Fibroblast of skin of scalp (primary cell): ENCODE measurements at places on chromosomes 16 and 17.

- peak; percentile 60 for DNase-seq
Measured at GRCh38 chr17:66508896-66509844, 206.8 kb downstream of the PRKCA start.

DNA sequence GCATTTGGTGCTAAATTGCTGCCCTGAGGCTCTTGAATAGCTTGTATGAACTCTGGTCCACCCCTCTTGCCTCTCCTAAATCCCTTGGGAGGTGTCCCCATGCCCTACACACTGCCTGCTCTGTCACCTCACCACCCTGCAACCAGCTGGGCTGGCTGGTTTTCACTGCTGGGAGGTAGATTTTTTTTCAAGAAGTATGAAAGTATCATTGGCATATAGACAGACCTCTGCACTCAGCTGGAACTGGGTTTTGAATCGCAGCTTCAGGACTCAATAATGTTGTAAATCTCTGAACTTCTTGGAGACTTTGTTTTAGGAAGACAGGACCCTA, 184.9 kb downstream of the MSI2 start:
- DNase-seq, result no peak

- no peak for DNase-seq
Measured at GRCh38 chr16:2231016-2231931, 5.0 kb upstream of the DNASE1L2 start.

- no peak for DNase-seq
Measured at GRCh38 chr17:82309656-82310570, 7.5 kb downstream of the CD7 start.

DNA sequence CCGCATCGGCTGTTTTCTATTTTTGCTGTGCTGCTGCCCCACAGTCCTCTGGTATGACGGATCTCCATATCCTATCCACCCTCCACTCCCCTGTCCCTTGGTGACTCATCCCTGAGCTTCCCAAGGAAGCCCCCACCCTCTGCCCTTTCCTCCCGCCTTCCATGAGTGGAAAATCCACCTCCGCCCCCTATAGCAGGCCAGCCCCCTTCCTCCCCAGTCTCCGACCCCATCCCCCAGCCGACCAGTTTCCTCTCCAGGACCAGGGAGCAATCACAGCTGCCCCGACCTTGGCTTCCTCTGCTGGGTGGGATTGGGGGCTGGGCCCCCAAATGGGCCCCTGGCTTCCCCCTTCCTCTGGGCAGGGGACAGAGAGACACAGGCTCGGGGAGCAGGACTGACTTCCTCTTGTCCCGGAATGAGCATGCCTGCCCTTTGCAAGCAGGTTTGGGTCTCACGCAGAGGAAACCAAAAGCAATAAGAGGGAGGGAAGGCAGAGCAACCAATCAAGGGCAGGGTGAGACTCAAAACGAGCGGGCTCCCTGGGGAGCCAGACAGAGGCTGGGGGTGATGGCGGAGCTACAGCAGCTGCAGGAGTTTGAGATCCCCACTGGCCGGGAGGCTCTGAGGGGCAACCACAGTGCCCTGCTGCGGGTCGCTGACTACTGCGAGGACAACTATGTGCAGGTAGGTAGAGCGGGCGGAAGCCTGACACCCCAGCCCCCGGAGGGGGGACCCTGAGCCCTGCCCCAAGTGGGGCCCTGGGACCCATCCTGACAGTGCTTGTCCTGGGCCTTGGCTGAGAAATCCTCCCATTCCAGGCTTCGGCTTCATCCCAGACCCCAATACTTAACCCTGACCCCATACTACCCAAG, at the start of the genes ABI3 and GNGT2:
TSS of gene ABI3 (plus strand) at position 550 of the 872 bp plus-strand sequence. CDS start at position 568, 18 bp downstream.
TSS of gene GNGT2 (minus strand) at position 417 of the 872 bp plus-strand sequence. CDS start 3,152 bp downstream, outside the sequence.
- DNase-seq, result peak; percentile 66

DNA sequence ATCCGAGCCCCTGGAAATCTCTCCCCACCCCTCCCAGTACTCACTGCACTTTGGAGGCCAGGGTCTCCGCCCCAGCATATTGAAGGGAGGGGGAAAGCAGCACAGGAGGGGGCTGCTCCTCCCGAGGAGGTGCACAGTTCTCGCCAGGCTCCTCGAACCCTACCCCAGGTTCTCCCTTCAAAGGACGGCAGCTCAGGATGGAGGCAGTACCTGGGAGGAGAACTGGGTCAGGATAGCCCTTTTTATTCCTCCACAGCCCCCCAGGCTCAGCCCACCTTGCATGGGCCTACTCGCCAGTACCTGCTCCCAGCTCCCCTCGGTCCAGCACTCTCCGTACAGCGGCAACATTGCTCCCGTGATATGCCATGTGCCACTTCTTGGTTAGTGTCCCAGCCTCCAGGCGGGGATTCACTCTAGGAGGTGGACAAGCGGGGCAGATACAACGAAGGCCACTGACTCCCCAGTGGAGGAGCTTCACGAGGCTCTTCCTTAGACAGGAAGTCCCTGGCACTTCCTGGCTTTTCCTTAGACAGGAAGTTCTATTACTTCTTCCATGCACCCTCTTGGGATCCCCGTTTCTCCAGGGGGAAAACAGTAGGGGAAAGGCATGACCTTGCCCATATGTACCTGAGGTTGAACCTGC, 2.1 kb upstream of the GPS2 start:
- no peak for DNase-seq
